Right renal cortex interstitium (tissue), 3 donors: ENCODE measurements at places on chromosomes 12 and 14. TPM values are rescaled to one million over a fixed set of nuclear protein-coding genes. Genes with fewer than 3 reads are reported as not detected.

RIPK3 gene
- polyA plus RNA-seq: 3.1 TPM

CRIP1 gene
- polyA plus RNA-seq: 32.5 TPM

ESR2 gene
- 0.74 TPM for polyA plus RNA-seq

TGM1 gene
- polyA plus RNA-seq: 1.9 TPM

DNAL1 gene
- polyA plus RNA-seq: 22.5 TPM

SLCO1C1 gene
- 0.71 TPM for polyA plus RNA-seq

RDH12 gene
- 0.31 TPM for polyA plus RNA-seq

BEGAIN gene
- 1.8 TPM for polyA plus RNA-seq

CCDC184 gene
- 0.24 TPM for polyA plus RNA-seq

KIF26A gene
- polyA plus RNA-seq: 9.1 TPM

DACT1 gene
- polyA plus RNA-seq: 35.5 TPM

SMIM41 gene
- 0.39 TPM for polyA plus RNA-seq

ZDHHC22 gene
- 0.41 TPM for polyA plus RNA-seq

SOCS2 gene
- polyA plus RNA-seq: 33.9 TPM

ZNF385A gene
- 8.6 TPM for polyA plus RNA-seq

SYT10 gene
- 0.20 TPM for polyA plus RNA-seq

KRT78 gene
- not detected for polyA plus RNA-seq

TAS2R8 gene
- not detected for polyA plus RNA-seq

IL26 gene
- polyA plus RNA-seq: not detected

PIWIL1 gene
- 0.68 TPM for polyA plus RNA-seq

KCTD10 gene
- polyA plus RNA-seq: 46.6 TPM

MAPK1IP1L gene
- polyA plus RNA-seq: 90.9 TPM

ITGA7 gene
- polyA plus RNA-seq: 22.3 TPM

GLT1D1 gene
- polyA plus RNA-seq: 2.0 TPM

CDK4 gene
- polyA plus RNA-seq: 251 TPM

NFE2 gene
- 3.8 TPM for polyA plus RNA-seq

SDR9C7 gene
- polyA plus RNA-seq: 0.07 TPM

TMCC3 gene
- polyA plus RNA-seq: 44.2 TPM

FAM186B gene
- 0.67 TPM for polyA plus RNA-seq

RASSF8 gene
- polyA plus RNA-seq: 80.7 TPM

KICS2 gene
- 5.0 TPM for polyA plus RNA-seq

ADAMTS20 gene
- 0.76 TPM for polyA plus RNA-seq

TOMM20L gene
- polyA plus RNA-seq: 2.1 TPM

STAC3 gene
- 2.5 TPM for polyA plus RNA-seq

SRGAP1 gene
- 24.0 TPM for polyA plus RNA-seq

DIO3 gene
- 0.11 TPM for polyA plus RNA-seq

GPD1 gene
- 49.8 TPM for polyA plus RNA-seq

MUCL1 gene
- polyA plus RNA-seq: not detected

PTPRO gene
- polyA plus RNA-seq: 253 TPM

KRT6C gene
- polyA plus RNA-seq: not detected

CLEC4C gene
- polyA plus RNA-seq: not detected

AQP6 gene
- polyA plus RNA-seq: 18.4 TPM

CARMIL3 gene
- polyA plus RNA-seq: 1.0 TPM

CHURC1 gene
- polyA plus RNA-seq: 76.7 TPM

PAN2 gene
- 75.8 TPM for polyA plus RNA-seq

MMP17 gene
- 0.72 TPM for polyA plus RNA-seq

PLA2G1B gene
- polyA plus RNA-seq: 0.31 TPM

WNT1 gene
- polyA plus RNA-seq: not detected

MYF6 gene
- polyA plus RNA-seq: 0.14 TPM

REP15 gene
- 2.5 TPM for polyA plus RNA-seq

SLC8A3 gene
- polyA plus RNA-seq: 0.57 TPM

CFAP251 gene
- 10.8 TPM for polyA plus RNA-seq

CTSG gene
- polyA plus RNA-seq: 0.18 TPM

PSMB11 gene
- not detected for polyA plus RNA-seq

DYRK2 gene
- polyA plus RNA-seq: 23.4 TPM

ALKBH1 gene
- polyA plus RNA-seq: 19.0 TPM

ACSM4 gene
- polyA plus RNA-seq: not detected

SLC7A8 gene
- 94.0 TPM for polyA plus RNA-seq
